Cardiac fibroblast (primary cell): ENCODE measurements at places on chromosomes 2 and 18.

DNA sequence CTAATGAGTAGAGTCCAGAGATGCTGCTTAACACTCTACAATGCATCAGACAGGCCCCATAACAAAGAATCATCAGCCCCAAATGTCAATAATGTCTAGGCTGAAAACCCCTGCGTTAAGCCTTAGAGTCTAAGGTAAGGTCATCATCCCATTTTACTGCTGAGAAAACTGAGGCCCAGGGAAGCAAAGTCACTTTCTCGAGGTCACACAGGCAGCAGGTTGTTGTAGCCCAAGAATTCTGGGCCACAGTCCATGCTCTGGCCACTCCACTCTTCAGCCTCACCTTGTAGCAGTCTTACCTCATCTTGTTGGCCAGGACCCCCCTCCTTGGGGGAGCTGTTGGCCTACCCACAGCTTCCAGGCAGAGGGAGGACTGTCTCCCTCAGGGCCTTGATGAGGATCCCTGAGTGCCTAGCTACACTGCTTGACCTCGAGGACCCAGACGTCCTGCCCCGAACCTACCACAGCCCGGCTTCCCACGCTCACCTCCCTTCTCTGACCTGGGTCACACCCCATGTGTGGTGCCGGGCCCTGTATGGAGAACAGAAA, 54.4 kb downstream of the SMAD7 start:
- DNase-seq = no peak

DNA sequence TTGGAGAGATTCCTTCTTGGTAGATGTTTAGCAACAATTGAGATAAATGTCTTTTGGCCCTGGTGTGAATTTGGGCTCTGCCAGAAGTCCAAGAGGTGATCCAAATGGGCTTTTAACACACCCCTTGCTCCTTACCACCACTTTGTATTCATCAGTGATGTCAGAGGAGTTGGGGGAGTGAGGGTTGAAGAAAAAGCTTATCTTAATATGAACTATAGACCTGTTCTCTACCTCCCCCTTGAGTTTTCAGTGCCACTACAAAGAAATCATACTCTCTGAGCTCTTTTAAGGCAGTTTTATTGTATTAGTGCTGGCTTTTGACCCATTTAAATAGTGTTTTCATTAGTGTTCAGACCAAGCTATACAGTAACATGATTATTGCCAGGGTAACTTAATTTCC, 229.1 kb downstream of the PHLPP1 start:
- peak; percentile 26 for DNase-seq

GRCh38 chr2:24334245-24334633, 26.1 kb downstream of the ITSN2 start:
- peak; percentile 56 for DNase-seq

- no peak for DNase-seq
Measured at GRCh38 chr2:47626664-47627063, 156.3 kb upstream of the MSH6 start.

GRCh38 chr2:207165121-207166038, at the start of gene KLF7:
KLF7 (minus strand) TSS chr2:207165948; CDS start chr2:207165568, 380 bp downstream.
- peak; percentile 60 for DNase-seq

- DNase-seq = no peak
Measured at GRCh38 chr2:105184420-105184819, 57.1 kb upstream of the GPR45 start.

DNA sequence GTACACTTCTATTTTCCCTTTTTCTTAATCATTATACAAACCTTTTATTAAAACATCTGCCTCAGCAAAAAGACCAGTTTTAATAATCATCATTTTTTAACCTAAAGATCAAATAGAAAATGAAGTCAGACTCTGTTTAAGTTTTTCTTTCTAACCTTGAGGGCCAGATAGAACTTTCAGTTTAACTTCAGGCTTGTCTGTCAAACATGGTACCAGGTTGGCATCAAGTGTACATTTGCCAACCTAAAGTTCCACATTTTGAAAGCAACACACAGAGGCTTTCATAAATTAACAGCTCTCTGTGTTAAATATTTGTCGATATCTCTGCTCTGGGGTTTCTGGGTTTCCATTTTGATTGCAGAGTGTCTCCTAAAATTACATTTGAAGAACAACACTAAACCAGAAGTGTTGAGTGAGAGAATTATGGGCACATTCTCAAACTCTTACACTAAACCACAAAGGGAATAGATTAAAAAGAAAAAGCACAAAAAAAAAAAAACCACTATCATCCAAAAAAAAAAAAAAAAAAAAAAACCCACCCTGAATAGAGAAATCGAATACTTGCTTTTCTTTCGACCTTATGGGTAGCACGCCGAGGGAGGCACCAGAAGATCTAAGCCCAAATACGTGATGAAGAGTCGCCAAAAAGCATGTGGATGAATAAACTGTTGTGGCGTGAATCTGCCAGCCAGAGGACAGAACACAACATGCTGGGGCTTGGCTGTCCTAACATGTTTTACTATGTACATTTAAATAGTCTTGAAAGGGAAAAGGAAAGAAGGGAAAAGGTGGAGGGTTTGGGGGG, 166.2 kb downstream of the TCF4 start:
- DNase-seq = peak; percentile 69

DNA sequence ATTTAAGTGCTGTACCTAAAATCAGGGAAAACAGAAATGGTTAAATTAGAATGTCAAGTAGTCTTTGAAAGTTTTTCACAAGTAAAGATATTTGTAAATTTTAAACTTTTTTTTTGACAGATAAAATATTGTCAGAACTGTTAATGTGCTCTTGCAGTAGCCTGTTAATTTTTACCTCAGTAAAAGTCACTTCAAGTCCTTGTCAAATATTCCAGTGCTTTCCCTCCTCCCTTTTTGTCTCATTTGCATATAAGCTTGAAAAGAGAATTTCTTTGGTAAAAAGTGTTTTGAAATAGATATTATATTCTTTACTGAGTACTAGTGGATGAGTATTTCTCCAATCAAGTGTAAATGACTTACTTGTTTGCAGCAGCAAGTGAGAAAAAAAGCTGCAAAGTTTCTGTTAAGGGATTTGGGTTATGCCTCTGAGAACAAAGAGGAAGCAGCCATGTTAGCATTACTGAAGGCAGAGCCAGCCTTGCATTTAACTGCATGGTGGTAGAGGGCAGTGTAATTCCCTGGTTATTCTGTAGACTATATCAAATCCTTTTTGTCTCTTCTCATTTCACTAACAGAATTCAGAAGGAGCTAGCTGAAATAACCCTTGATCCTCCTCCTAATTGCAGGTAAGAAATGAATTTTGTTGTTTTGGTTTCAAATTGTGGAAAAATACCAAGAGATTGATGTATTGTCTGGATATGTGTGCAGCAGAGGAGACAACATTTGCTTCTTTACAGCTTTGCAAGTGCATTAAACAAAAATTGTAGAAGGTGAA, 3.2 kb downstream of the UBE2E3 start:
- peak; percentile 69 for DNase-seq

- DNase-seq = no peak
Measured at GRCh38 chr2:235964787-235965390, 203.3 kb downstream of the GBX2 start.

- no peak for DNase-seq
Measured at GRCh38 chr2:233686928-233687327, 5.2 kb downstream of the UGT1A7 start.

GRCh38 chr2:146226077-146226476, 1618.8 kb upstream of the ACVR2A start:
- DNase-seq = no peak

- DNase-seq = no peak
Measured at GRCh38 chr2:155043097-155043496, 344.6 kb downstream of the KCNJ3 start.

DNA sequence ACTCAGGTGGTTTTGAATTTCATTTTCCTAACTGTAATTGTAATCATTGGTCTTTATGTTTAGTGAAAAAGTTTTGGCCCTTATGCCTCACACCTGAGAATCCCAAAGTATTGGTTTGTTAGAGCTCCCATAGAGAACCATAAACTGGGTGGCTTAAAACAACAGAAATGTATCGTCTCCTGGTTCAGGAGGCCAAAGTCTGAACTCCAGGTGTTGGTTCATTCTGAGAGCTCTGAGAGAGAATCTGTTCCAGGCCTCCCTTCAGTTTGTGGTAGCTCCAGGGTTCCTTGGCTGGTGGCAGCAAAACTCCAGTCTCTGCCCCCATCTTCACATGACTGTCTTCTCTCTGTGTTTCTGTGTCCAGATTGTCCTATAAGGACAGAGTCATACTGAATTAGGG, 11.0 kb downstream of the IL37 start:
- DNase-seq = no peak

DNA sequence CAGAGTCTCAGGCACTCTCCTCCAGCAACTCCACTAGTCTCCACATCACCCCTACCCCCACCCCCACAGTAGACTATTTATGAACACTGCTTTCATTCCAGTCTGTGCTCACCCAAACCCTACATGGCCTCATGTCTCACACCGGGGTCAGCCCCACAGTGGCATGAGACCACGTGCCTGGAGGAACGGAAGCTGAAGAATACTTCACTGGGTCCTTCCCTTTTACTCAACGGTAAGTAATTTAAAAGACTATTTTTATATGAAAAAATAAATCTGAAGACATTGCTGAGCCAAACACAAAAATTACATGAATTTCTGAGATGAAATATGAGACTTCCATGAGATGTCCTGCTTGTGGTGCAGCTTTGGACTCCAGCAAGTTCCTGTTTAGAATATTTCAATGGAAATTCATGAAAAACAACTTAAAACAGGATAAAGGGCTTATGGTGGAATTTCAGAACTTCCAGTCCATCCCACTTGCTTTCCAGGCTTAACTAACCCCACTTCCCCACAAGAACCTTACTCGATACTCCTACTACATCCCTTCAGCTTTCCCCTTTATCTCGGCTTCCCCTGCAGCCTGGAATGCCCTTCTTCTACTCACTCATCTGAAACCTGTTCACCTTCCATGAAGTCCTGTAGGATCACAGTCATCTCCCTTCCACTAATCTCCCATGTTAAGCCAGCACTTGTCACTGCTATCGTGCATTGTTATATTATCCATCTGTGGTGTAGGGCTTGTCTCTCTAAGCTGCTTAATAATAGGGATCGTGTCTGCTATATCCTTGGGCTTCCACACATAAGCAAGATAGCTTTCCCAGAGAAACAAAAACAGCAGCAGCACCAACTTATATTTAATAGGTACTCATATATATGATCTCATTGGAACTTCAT, 47.9 kb downstream of the SLC14A1 start:
- peak; percentile 61 for DNase-seq

DNA sequence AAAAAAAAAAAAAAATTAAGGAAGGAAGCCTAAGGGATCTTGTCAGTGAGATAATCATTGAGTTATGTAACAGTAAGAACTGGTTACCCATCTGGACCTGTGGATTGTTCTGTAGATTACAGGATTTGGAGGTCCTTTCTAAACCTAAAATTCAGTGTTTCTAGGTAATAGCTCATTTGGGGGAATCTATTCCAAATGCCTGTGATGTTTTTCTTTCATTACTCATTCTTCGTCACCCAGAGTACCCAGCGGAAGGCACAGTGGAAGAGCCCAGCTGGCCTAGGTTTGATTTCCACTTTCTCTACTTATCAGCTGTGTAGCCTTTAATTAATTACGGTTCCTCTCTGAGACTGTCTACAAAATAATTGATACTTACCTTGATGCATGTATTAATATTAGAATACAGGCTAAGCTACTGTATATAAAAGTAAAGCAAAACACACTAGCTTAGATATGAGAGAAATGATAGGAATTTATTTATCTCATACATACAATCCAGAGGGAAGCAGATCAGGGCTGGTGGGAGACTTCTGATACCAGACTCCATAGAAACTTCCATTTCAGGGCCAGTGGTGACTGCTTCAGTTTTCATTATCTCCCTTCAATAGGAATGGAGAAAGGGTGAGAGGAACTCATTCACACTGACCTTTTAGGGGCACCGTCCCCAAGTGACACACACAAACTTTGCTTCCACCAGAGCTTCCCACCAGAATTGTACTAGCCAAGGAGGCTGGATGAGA, 115.8 kb upstream of the NOSTRIN start:
- peak; percentile 39 for DNase-seq

- peak; percentile 43 for DNase-seq
Measured at GRCh38 chr18:9449600-9450414, 25.5 kb upstream of the RALBP1 start.

DNA sequence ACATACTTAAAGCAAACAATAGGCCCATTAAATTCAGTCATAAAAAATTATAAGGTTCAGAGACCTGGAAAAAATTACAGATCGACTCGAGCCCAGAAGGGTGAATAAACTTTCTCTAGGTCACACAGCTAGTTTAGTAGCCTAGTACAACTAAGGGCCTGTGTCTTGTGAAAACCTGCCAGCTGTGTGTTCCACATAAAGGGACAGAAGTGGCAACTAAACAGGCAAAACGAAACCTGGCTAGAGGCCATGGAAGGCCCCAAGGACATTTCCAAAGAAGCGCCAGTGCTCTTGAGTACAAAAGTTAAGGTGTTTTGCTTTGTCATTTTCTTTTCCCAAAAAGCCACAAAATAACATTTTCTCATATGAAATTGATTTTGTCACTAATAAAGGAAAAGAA, 164.9 kb downstream of the L3MBTL4 start:
- no peak for DNase-seq

GRCh38 chr2:85751627-85752026, 2.2 kb upstream of the ATOH8 start:
- no peak for DNase-seq

GRCh38 chr2:222194669-222195068, 104.1 kb downstream of the PAX3 start:
- DNase-seq = no peak

DNA sequence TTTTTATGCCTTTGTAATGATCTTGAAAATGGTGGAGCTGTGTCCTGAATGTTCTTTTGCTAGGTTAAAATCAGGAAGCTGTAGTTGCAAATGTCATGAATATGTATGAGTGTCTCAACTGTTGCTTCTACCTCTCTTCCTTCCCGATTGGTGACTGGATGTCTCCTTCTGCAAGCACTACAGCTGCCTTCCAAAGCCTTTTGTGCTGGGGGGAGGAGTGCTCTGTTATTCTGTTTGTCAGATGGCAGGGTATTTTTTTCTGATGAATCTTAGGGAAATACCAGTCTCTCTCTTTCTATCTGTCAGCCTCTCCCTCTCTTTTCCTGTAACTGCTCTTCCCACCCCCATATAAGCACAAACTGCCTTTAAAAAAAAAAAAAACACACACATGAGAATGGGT, 1396.3 kb upstream of the CELF4 start:
- DNase-seq = no peak

DNA sequence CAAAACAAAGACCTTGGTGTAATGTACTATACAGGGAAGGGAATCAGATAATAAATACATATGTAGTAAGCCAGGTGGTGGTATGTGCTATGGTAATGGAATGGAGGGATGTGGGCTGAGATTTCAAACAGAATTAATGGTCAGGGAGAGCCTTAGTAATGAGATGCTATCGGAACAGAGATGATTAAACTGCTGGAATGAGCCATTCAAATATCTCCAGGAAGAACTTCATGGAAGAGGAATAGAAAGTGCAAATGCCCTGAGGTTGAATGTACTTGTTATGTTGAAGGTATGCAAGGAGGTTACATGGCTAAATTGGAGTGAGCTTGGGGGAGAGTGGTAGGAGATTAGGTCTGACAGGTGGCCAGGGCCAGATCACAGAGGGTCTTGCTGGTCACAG, 5.1 kb downstream of the SERPINB11 start:
- no peak for DNase-seq

- no peak for DNase-seq
Measured at GRCh38 chr18:24372279-24372872, 25.2 kb downstream of the OSBPL1A start.

- DNase-seq = no peak
Measured at GRCh38 chr2:157938556-157938955, 62.4 kb upstream of the ACVR1 start.
